ENCODE measurements at places on chromosomes 4 and X.

DNA sequence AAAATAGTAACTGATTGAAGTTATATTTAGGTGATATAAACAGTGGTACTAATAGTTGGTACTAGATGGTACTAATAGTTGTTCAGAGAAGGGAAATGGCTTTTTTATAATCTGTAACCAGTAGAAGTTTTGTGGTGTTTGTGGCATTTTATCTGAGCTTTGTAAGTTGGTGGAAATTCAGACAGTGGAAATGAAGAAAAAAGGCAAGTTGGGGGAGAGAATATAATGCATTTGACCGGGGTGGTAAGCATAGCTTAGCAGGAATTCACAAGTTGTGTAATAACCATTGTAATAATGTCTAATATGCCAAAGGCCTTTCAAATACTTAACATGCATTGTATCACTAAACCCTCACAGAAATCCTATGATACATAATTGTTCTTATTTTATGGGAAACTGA, 36.3 kb downstream of the DTHD1 start:
- no peak for DNase-seq

DNA sequence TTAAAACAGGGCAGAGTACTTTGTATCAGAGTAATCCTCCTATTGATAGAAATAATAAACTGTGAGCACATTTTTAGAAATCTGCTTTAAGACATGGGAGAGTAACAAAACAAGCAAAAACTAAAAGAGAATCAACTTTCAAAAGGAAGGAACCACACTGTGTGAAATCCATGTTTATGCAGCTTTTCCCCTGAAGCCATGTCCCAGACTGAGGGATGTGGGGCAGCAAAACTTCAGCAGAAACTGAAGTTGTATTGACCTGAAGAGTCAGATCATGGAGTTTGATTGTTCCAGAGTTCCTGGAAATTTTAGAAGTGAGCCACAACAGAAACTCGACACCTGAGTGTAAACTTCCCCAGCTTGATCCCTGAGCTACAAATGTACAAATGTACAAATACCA, 53.2 kb downstream of the COMMD8 start:
- DNase-seq: no peak

- no peak for DNase-seq
Measured at GRCh38 chrX:150688911-150689451, 4.2 kb upstream of the MTMR1 start.

GRCh38 chrX:103828529-103828928, 3.5 kb downstream of the RAB9B start:
- DNase-seq: no peak

DNA sequence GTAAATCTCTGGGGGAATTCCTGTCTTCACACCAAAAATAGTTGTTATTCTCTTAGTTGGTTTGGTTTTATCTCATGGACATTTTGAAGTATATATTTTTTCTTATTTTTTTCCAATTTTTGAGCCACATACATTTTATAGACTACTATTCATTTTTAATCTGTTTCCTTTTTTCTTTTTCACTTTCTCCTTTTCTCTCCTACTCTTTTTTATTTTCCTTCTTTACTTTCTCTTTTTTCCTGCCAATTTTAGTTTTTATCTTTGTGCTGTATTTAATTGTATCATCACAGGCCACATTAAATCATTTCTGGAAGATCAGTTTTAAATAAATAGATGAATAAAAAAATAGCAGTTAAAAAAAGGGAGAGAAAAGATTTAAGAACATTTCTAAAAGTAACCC, 14.0 kb upstream of the JADE3 start:
- no peak for DNase-seq

DNA sequence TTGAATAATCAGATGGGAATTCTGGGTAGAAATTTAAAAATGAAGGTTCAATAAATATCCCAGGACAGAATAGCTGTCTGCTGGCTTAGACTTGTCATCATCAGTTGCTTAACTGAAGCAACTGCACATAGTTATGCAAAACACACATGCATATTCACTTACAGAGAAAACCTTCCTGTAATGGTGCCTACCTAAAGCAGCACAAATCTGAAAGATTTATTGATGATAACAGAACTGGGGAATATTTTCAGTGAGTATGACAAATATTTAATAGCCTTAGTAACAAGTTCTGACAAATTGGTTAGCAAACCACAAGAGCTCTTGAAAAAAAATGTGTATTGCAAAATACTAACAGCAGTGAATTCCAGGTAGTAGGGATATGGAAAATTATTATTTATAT, 606.8 kb upstream of the BOD1L1 start:
- DNase-seq: no peak

GRCh38 chrX:132444936-132445335, 43.9 kb downstream of the MBNL3 start:
- no peak for DNase-seq

DNA sequence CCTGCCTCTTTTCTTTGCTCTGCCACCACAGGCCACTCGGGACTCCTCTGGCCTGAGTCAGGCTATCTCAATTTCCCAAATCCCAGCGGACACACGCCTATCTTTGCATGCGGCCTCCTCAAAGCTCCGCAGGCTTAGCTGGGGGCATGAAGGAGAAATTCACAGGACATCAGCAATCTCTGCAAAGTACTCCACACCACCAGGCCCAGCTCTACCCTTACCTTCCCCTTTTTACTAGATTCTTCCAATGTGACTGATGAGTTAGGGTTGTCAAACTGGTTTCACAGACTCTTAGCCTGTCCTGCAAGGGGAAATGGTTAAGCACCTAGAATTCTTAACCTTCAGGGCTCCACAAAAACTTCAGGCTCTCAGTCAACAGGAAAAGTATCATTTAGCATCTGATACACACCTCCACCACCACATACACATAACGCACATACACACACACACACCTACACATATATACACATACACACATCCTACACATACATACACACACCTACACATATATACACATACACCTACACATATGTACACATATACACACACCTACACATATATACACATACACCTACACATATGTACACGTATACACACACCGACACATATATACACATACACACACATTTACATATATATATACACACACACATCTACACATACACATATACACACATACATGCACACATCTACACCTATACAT, 349.1 kb downstream of the ANK2 start:
- DNase-seq: no peak
